ENCODE measurements at places on chromosomes 2 and 18. TPM values are rescaled to one million over a fixed set of nuclear protein-coding genes. Genes with fewer than 3 reads are reported as not detected.

The FECH gene
- 30.3 TPM for polyA plus RNA-seq

The BOLL gene
- 0.08 TPM for polyA plus RNA-seq

The C2orf66 gene
- 0.37 TPM for polyA plus RNA-seq

DNA sequence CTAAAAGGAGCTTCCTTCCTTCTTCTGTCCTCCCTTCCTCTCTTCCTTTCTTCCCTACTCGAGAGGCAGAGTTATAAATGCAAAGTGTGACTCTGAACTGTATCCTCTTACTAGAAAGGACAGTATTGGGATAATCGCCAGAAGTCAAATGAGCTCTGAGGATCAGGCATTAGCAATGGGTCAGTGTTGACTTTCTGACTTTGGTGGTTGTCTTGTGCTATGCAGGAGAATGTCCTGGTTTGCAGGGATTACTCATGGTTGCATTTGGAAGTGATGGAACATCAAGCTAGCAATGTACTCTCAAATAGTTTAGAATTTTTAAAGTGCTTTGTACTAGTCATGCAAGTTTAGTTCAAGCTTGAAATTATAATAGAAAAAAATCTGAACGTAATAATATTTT, 115.6 kb downstream of the TXNL1 start:
- DNase-seq: no peak

GRCh38 chr2:45843136-45843535, 191.7 kb downstream of the PRKCE start:
- DNase-seq: no peak
